Right cardiac atrium (tissue), 5 donors: ENCODE measurements at places on chromosomes 5 and 9. TPM values are rescaled to one million over a fixed set of nuclear protein-coding genes. Genes with fewer than 3 reads are reported as not detected.
A peak's percentile ranks its signal among the peaks of the same experiment; 100 is the strongest.

C9orf152 gene
- total RNA-seq, result not detected

SH3TC2 gene
- 12.4 TPM for total RNA-seq

NR2F1-AS1 gene
- total RNA-seq, result 12.6 TPM

IL9 gene
- not detected for total RNA-seq

SHOC1 gene
- total RNA-seq, result not detected

FAM221B gene
- not detected for total RNA-seq

DNA sequence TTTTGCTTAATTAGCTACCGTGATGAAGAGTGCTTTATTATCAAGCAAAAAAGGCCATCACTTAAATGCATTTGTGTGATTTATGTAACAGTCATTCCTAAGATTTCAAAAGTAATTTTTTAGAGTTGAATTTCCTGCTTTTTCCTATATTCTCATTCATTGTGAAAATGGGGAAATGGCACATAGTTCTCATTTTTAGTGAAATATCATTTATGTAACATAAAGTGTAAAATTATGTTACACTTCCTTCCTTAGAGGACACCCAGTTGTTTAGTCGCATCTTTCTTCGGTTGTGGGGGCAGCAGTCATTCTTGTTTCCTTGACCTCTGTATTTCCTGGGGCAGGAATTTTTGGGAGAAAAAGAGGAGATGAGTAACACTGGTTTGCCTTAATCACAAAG, 142.8 kb downstream of the MAST4 start:
- no peak for DNase-seq

DNA sequence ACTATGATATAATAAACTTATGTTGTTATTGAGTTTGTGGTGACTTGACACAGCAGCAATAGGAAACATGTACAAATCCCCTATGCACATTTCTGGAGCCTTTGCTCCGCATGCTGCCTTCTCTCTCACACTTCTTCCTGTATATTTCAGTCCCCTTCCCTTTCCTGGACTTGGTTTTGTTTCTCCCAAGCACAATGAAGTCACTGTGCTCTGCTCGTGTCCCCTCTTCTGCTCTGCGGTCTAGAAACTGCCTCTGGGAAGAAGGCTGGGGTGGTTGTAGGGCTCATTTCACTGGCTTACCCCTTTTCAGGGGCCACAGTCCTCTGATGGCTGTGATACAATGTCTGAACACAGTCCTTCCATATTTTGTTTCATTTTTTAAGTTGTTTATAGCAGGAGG, 15.7 kb upstream of the FGD3 start:
- DNase-seq, result no peak

DNA sequence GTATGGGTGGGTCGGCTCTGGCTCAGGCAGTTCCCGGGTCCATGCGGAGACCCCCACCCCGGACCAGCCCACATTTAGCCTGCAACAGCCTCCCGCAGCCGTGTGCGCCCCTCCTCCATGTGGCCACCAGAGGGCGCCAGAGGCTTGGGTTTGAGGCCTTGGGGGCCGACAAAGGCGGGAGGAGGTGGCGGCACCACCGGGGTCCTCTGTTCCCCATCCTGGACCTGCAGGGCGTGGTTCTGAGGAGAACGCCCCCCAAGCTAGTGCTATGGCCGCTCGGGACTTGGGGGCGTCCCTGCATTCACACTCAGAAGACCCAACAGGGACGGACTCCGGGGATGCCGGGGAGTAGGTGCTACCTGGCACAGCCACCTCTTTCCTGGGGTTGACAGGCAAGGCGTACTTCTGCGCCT, 16.5 kb downstream of the ASS1 start:
- peak; percentile 63 for DNase-seq

- DNase-seq, result no peak
Measured at GRCh38 chr5:173872957-173873305, 15.2 kb upstream of the CPEB4 start.

DNA sequence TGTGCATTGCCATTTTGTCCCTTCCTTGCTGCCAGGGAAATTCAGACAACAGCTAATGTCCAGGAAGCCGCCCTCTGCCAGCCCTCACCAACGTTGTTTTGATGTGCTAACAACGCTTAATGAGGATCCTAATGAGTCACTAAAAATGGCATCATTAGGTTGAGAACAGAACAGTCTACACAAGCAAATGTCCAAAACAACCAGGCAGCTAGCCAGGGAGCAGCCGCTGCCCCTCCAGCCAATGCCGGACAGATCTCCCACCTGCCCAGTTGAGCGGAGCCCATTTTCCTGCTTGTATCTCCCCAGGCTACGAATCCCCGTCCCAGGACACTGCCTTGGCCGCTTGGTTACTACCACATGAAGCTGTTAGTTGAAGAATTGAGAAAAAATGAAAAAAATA, 40.4 kb upstream of the UNC5A start:
- DNase-seq, result no peak

DNA sequence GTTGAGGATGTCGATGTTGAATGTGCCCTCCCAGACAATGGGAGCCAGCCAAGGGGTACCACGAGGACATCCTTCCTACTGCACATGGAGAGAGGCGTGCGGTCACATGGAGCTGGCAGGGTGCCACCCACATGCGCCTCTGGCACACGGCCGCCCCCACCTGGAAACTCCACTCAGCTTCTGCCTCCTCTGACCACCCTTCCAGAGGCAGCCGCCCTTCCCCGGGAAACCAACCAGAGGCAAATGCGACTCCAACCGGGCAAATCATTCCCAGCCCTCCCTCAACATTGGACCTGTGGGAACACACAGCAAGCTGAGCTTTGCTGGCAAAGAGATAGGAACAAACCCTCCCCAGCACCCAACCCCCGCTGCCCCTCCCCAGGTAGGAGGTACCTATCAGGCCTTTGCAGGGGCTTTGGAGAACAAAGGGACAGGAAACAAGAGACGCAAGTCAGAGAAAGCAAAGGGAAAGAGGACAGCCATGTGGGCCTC, 17.5 kb downstream of the ABO start:
- peak; percentile 76 for DNase-seq

GRCh38 chr5:45417285-45417998, 278.7 kb downstream of the HCN1 start:
- no peak for DNase-seq

- DNase-seq, result no peak
Measured at GRCh38 chr9:132721661-132722060, 51.4 kb downstream of the GTF3C4 start.

- no peak for DNase-seq
Measured at GRCh38 chr9:20604562-20604961, 17.7 kb downstream of the MLLT3 start.

DNA sequence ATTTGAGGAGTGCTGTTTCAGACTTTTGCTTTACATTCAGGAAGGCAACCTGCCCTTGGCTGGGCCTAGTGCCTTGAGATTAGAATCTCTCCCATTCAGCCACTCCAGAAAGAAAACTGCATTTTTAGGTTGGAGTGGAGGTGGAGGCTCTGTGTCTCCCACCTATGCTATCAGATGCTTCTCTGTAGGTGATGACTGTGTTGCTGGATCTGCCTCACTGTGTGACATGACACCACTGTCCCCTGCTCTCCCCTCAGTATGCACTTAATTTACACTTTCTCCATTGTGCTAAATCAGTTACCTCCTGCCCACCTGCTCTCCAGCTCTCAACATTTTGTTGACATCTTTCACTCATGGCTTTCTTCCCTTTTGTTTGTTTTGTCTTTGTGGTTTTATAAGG, 265.8 kb downstream of the TENT4A start:
- DNase-seq, result no peak

GRCh38 chr5:93746406-93747056, 5.1 kb upstream of the POU5F2 start:
- DNase-seq, result no peak

GRCh38 chr5:68219161-68219816, 3.7 kb downstream of the PIK3R1 start:
- peak; percentile 25 for DNase-seq

DNA sequence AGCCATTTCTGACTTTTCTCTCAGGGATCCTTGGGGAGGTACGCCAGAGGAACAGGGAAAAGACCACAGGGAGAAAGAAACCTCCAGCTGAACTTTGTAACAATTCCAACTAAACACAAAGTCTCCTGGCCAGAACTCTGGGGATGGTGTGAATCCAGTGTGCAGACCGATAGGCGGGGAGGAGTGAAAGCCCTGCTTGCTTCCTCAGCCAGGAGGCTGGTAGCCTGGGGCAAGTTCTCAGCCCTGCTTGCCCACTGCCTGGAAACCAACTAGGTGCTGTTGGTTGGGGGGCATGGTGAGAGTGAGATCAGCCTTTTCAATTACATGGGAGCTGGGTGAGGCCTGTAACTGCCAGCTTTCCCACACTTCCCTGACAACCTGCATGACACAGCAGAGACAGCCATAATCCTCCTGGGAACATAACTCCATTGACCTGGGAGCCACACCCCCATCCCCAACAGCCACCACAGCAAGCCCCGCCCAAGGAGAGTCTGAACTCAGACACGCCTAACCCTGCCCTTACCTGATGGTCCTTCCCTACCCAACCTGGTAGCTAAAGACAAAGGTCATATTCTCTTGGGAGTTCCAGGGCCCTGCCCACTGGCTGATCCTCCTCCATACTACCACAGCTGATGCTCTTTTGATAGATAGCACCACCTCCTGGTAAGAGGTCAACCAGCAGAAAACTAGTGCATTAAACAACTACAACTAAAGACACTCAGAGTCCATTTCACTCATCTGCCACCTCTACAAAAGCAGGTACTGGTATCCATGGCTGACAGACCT, 100.1 kb upstream of the TNFAIP8 start:
- no peak for DNase-seq

DNA sequence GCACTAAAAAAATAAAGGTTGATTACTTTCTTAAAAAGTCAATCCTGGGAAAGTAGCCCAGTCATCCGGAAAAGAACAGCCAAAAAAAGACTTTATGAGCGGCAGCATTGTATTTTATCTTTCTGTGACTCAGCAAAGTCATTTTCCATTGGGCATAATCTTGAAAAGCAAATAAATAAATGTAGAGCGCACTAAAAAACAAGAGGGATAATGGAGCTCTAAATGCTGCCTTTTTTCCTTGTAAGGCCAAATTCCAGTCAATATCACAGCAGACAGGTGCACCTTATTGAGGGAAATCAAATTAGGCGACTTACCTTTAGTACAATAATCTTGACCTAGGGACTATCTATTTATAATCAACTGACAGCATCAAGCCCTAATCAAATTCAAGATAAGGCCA, 266.8 kb downstream of the MTRR start:
- no peak for DNase-seq

- DNase-seq, result no peak
Measured at GRCh38 chr5:165263536-165263935, 1758.1 kb downstream of the MAT2B start.

DNA sequence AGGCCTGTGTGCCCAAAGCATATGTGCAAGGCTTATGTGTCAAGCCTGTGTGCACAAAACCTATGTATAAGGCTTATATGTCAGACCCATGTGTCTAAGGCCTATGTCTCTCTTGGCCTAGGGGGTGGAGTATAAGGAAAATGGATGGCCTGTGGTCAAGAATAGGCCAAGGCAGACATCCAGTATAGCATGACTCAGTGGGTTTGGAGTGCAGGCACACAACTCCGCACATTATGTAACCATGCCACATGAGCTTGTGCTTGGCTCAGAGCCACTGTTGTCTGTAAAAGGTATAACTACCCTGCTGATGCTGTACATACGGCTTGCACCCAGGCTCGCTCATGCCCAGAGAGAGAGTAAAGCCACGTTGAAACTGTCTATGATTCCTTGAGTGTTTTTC, 626.4 kb upstream of the NUDT12 start:
- no peak for DNase-seq
